NCI-H187 (cell line): ENCODE measurements at places on chromosomes 11 and 22.

- DNase-seq: peak; percentile 79
These were observed 201.6 kb upstream of the B3GAT1 start for GRCh38 chr11:134613646-134614045.

DNA sequence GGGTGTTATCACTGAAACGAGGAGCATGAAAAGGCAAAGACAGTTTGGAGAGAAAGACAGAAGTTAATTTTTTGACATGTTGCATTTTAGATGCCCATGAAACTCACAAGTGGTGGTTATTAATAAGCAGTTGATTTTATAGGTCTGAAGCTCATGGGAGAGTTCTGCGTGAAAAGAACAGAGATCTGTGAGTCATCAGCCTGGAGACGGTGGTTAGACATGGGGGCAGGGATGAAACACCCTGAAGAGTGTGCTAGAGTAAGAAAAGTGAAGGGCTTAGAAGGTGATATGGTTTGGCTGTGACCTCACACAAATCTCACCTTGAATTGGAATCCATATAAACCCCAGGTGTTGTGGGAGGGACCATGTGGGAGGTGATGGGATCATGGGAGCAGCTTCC lies 289.1 kb upstream of the ISX start:
- DNase-seq: no peak

GRCh38 chr11:60939301-60939700 lies 12.7 kb downstream of the SLC15A3 start:
- DNase-seq: no peak

GRCh38 chr22:17443405-17444203 lies 74.3 kb downstream of the CECR2 start:
- DNase-seq: no peak

- DNase-seq: no peak
These were observed 6.9 kb downstream of the SHISAL1 start for GRCh38 chr22:44305888-44306287.

DNA sequence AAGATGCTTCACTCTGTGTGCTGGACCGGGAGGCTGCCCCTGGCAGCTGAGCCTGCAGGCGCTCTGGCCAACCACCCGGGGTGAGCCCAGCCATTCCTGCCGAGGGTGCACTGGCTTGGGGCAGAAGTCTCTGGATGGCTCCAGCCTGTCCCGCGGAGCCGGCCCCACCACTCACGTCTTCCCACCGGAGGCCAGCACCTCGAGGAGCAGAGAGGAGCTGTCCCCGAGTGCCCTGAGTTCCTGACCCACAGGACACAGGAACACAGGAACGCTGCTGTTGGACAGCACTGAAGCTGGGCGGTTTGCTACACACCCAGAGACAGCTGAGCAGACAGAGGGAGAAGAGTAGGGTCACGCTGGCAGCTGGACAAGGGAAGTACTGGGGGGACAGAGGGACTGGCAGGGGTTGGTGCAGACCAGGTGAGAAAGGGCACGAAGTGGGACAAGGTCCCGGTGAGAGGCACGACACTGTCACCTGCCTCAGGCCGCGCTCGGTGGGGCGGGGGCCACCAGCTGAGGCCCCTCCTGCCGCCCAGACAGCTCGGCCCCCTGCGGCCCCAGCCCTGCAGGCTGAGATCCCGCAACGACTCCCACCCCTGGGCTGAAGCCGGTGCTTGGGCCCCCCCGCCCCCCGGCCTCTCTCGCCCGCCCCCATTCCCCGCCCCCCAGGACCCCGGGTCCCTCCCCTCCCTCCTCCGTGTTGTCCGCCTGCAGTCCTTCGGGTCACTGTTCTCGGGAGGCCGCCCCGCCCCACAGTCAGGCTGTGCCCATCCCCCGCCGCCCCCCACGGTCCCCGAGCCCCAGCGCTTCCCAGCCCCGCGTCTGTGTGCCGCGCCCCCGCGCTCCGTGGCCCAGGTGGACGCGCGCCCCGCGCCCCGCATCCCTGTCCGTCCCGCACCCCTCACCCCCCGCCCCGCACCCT lies 624 bp upstream of the B4GALNT4 start:
- DNase-seq: no peak

DNA sequence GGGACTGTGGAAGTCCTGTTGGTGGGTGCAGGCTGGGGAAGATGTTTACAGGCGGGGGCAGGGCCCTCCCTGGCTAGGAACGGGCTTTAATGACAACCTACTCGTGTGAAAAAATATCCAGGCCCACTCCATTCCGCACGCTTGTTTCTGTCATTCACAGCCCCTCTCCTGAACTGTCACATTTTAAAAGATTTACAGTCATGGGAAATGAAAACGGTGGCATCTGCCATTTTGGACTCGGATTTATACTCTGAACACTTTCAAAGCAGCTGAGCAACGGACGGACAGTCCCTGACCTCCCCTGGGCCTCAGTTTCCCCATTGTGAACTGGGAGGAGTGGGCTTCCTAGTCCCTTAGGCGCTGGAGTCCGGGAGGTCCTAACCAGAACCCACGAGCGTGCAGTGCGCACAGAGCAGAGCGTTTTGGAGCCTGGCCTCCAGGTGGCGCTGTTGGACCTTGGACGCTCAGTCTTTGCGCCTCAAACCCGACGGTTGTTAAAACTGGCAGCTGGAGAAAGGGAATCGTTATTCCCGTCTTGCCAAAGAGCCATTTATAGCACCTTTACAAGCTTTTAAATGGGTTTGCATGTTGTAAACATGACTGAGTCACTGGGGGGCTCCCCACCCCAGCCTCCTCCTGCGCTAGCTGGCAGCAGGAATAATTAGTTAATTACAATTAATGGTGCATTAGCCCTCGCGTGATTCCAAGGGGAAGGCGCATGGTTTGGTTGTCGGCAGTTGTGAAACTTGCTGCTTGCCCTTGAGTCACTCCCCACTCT lies 75.3 kb downstream of the FBLN1 start:
- peak; percentile 22 for DNase-seq
